ENCODE measurements at places on chromosomes 16 and 17.

DNA sequence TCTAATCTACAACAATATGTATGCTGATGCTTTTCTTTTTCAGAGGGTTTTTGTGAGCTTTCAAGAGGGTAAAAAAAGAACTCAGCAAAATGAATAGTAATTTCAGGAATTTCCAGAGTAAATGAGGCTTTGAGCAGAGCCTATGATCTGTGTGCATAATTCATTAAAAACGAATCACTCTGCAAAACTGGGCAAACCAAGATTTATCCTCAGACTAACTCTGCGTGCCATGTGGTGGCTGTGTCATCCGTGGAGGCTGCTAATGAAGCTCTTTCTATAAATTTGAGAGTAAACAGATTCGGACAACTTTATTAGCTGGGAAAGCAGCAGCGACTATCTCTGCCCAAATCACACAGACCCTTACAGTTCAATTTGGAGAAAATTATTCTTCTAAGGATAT, 83.8 kb downstream of the FOXL1 start:
- DNase-seq, result no peak

DNA sequence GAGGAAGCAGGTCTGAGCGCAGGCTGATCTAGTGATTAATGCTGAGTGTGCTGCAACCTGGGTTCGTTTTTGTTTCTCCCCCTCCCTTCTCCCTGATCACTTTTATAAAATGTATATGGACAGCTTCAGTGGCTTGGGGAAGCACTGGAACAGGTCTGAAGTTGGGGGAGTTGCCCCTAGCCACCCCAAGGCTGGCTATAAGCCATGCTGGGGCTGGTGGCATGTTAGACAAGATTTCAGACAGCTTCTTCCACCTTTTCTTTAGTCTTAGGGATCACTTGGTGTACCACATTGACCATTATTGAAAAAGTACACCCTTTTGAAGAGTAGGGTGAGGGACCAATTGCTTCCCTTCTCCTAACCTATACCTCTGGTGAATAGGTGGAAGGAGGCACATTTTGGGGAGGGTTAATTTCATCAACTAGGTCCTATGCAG, 3.8 kb upstream of the VAC14 start:
- DNase-seq, result no peak

DNA sequence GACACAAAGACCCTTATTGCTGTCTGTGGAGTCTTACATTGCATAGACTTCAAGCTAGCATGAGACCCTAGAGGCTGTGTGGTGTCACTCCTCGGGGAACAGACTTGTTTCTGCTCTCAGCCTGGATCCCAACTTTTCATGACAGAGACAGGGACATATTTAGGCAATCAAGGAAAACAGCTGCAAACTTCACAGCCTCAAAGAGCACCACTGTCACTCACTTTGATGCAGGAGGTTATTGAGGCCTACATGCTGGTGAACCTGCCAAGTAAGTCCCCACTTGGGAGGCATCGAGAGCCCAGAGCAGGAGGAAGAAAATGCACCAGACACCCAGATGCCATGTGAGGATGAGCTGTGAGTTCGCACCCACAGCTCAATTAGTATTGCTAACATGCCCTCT, 10.3 kb downstream of the CBLN1 start:
- DNase-seq, result no peak

- DNase-seq, result no peak
Observed at GRCh38 chr16:11957591-11958395, 7.2 kb upstream of the TNFRSF17 start.

DNA sequence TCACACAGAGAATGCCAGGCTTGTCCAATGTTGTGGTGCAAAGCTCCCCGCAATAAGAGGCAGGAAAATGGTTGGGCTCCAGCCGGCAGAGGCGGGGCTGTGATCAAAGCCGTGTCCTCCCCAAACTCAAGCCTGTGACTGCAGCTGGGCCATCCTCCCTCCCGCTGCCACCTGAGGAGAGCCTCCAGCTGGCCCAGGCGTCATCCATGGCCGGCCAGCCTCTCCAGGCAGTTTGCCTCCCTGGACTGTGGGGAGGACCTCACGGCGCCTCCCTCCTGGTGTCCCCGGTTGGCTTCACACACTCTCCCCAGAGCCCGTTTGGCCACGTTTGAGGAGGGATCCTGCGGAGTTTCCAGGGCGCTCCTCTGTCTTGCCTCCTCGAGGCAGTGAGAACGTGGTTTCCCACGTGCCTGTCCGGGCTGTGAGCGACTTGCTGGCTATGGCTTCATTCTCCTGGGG, 134.1 kb downstream of the IRF8 start:
- no peak for DNase-seq

- no peak for DNase-seq
Observed at GRCh38 chr16:78998879-78999278, 601.7 kb downstream of the MAF start.

- DNase-seq, result no peak
Observed at GRCh38 chr16:56789360-56789759, 59.4 kb downstream of the NUP93 start.

DNA sequence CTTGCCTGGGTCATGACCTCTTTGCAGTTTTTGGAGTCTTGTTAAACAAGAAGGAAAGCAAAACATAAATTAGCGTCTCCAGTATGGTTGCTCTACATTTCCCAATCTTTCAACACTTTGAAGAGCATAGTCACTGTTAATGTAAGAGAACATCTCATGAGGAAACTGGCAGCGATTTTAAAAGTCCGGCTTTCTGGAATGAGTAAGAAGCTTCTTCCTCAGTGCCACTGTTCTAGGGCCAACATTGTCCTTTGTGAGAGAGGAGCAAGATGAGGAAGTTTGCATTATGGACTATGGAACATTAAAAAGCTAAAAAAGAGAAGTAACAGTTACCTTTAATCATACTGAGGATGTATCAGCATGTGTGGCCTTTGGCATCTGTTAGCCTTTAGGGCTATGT, 73.1 kb downstream of the WNT3 start:
- no peak for DNase-seq

GRCh38 chr17:41737680-41738023, 3.2 kb upstream of the HAP1 start:
- DNase-seq, result no peak

GRCh38 chr16:86958423-86958822, 358.8 kb downstream of the C16orf95 start:
- no peak for DNase-seq

DNA sequence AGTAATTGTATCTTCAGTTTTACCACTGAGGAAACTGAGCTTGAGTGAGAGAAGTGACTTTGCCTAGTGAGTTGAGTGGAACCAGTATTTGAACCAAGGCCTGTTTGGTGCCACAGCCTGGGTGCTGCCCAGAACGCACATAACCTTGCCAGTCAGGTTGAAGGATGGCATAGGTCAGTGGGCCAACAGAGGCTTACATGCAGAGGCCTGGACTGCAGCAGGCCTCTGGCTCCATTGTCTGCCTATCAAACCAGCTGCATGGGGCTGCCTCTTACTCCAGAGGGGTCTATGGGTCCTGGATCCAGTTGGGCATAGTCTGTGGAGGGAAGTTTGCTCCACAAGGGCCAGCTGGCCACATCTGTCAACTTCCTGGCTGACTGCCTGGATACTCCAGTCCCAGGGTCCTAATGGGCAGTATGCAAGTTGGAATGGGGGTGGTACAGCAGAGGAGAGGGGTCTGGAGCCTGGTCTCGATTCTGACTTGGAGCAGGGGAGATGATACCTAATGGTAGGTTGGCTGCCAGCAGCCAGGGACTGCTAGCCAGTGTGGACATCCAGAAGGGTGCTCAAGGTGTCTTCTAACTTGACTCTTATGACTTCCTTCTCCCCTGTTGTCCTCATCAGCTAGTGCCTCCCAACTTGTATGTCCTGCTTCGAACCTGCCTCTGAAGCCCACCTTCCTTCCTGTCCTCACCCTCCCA, 11.1 kb upstream of the RNF112 start:
- DNase-seq, result no peak

DNA sequence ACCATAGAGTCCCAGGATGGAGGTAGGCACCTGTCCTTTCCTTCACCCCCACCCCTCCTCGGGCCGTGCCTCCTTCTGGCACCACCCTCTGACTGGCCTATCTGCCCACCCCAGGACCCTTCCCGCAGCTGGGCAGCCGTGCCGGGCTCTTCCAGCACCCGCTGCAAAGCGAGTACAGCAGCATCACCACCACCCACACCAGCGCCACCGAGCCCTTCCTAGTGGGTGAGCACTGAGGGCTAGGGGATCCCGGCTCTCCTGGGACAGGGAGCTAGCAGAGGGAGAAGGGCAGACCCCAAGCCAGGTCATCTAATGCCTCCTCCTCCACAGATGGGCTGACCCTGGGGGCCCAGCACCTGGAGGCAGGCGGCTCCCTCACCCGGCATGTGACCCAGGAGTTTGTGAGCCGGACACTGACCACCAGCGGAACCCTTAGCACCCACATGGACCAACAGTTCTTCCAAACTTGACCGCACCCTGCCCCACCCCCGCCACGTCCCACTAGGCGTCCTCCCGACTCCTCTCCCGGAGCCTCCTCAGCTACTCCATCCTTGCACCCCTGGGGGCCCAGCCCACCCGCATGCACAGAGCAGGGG, 7.8 kb downstream of the GALK1 start:
- DNase-seq, result no peak

GRCh38 chr17:20934288-20934687, 108.5 kb downstream of the USP22 start:
- DNase-seq, result no peak

DNA sequence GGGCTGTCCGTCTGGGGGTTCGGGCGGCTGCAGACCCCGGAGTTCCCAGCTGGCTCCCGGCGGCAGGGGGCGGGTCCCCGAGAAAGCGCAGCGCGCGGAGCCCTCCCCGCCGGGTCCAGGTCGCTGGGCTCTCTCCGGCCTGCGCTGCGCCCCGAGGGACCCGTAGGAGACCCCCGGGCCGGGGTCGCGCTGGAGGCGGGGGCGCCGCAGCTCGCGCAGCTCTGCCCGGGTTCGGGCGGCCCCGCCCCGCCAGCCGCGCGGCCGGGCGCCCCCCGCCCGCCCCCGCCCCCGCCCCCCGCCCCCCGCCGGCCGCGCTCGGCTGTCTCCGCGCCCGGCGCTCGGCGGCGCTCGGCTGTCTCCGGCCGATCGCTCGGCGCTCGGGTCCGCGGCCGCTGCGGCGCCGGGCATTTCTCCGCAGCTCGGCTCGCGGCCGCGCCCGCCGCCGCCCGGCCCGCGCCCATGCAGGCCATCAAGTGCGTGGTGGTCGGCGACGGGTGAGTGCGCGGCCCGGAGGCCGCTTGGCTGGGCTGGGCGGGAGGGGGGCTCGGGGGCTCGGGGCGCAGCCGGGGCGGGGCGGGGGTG, at the start of gene RAC3:
Gene RAC3 (plus strand): TSS at position 376 of the 582 bp plus-strand sequence. CDS start 84 bp downstream, at position 460.
- no peak for DNase-seq

- DNase-seq, result no peak
Observed at GRCh38 chr16:83833921-83834320, 26.1 kb downstream of the HSBP1 start.

DNA sequence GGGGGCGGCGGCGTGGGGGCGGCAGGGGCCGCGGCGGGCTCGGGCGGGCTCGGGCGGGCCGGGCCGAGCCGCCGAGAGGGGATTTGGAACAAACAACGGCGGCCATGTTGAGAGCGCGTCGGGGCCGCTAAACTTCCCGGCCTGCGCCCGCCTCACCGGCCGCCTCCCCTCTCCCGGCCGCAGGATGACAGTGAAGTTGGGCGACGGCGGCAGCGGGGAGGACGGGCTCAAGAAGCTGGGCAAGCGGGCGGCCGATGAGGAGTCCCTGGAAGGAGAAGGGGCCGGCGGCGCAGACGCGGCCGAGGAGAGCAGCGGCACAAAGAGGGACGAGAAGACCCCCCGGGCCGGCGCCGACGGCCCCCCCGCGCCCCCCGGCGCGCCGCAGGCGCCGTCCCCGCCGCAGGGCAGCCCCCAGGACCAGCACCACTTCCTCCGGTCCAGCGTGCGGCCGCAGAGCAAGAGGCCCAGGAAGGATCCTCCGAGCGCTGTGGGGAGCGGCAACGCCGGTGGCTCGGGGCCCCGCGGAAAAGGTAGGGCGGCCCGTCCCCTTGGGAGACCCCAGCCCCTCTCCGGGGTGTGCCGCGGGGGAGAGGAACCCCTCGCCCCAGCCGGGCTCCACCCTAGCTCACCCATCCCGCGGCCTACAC, 2.4 kb downstream of the CRAMP1 start:
- DNase-seq, result no peak

DNA sequence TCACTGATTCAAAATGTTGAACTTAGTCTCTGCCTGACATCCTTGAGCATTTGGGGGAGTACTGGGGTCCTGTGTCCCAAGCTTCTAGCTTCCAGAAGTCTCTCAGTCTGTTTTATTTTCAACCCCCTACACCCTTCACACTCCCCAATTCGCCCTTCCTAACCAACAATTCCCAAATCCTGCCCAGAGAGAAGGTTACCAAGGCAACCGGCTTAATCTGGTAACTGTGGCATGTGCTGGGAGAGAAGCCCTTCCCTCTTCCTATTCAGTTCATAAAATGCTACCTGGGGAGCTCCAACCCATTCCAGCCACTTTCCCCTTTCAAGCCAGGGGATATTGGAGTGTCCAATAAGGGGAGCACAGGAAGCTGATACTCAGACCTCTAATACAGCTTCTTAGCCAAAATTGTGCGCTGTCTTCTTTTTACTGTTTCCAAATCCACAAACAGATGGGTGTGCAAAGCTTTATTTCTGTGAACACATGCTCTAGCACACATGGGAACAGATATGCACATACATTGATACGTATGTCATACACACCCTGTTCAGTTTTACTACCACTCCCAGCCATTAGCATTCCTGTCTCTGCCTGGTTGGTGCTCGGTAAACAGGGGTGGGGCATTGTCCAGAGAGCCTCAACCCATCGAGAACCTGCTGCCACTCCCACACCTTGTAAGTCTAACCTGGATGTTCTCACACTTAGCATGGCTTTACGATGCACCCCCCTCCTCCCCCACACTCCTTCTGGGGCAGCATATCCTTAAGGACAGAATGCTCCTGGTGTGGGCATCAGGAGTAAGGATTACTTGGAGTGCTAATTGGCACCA, 1.1 kb upstream of the RAPGEFL1 start:
- DNase-seq, result no peak

DNA sequence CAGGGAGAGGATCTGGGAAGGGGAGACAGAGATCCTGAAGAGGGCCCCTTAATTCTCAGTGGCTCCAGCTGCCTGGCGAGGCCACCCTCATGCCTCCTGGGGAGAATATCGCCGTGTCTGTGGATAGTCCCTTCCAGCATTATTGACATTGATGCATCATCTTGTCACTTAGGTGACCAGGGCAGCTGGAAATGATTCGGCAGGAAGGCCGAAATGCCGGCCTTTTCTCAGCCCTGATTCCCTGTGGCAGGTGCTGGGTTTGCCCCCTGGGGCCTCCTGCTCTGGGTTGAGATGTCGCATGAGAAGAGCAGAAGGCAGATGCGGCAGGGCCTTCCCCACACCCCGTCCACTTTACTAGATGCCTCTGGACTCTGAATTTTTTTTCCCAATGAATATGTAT, 89.5 kb downstream of the RAP1GAP2 start:
- no peak for DNase-seq
